ENCODE measurements at places on chromosomes 3 and 15. TPM values are rescaled to one million over a fixed set of nuclear protein-coding genes. Genes with fewer than 3 reads are reported as not detected.
A peak's percentile ranks its signal among the peaks of the same experiment; 100 is the strongest.

DNA sequence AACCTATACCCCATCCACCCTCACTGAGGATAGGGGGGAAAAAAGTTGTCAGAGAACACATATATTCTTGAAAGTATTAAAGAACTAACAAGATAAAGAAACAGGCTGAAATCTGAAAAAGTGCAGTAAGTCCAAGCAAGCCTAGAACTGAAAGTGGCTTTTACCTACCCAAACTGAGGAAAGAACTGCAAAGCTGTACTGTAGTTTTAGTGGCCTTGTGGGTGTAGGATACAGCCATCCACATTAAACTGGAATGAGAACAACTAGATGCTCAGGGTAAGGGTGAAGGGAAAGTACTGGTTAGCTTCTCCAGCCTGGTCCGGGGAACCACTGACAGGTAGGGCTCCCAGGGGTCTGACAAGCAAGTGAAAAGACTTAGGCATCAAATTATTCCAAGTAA is 10.1 kb downstream of the UBP1 start:
- DNase-seq = no peak

DNA sequence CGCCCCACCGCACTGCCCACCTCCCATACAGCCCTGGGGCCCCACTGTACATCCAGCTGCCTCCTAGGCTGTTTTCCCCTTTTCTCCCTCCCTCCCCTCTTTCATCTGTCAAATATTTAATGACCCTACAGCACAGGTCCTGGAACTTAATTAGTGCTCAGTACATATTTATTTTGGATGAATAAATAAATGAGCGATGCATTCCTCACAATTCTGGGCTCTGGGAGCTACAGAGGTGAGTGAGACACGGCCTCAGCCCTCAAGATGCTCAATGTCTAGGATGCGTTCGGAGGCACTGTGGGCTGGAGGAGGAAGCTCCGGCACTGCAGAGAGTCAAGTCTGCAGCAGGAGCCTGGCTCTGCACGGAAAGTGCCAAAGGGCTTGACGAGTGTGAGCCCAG is 175.0 kb downstream of the FAM43A start:
- DNase-seq = no peak

- peak; percentile 40 for DNase-seq
Observed at GRCh38 chr3:187263270-187263669, 28.3 kb downstream of the MASP1 start.

DNA sequence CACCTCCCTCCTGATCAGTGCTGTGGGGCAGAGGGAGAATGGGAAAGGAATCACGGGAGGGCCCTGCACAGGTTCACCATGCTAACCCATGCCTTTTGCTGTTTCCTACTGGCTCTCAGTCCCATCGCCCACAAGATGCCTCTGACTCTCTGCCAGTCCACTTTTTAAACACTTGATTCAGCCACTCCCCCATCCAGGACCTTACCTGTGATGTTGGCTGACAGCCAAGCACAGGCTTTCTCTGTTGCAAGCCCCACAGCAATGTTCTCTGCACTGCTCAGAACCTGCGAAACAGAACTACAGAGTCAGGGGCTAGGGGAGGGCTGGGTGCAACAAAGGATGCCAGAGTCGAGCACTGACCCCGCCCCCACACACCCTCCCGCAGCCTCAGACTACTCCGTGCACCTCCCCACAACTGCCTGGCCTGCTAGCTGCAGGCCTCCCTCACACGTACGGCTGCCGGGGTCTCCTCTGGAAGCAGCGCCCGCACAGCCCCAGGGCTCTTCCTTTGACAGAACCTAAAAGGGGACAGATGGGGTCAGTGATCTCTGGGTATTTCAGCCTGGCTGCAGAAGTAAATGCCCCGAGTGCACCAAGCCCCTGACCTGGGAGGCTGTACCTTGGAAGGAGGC is 9.1 kb downstream of the CDAN1 start:
- DNase-seq = no peak

DNA sequence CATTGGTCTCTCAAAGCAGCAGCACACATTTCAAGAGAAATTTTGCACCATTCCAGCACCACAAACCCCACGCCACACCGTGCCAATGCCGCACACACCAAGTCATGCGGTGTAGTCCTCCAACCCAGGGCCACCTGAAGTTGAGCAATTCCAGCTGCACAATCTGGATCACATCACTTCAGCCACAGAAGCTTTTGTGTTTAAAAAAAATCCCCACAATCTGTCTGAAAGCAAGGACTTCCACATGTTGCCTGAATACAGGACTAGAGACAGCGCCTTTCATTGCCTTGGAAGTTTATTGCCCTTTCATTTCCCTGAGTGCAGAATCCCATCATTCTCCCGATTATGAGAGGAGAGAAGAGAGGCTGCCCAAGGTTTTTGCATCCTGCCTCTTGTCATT is 175.6 kb upstream of the BCL6 start:
- peak; percentile 14 for DNase-seq

- DNase-seq = peak; percentile 80
Observed at GRCh38 chr3:73547427-73548248, 77.1 kb downstream of the PDZRN3 start.

- no peak for DNase-seq
Observed at GRCh38 chr15:76991048-76991447, 3.9 kb upstream of the PSTPIP1 start.

GRCh38 chr3:38552364-38552763 is 56.2 kb downstream of the EXOG start:
- no peak for DNase-seq

GRCh38 chr3:94028093-94028837 is at the start of gene STX19:
TSS of gene STX19 (minus strand) at chr3:94028597. CDS start at chr3:94015269, 13,328 bp downstream.
- DNase-seq = no peak

- no peak for DNase-seq
Observed at GRCh38 chr15:77013776-77014131, 18.8 kb downstream of the PSTPIP1 start.

DNA sequence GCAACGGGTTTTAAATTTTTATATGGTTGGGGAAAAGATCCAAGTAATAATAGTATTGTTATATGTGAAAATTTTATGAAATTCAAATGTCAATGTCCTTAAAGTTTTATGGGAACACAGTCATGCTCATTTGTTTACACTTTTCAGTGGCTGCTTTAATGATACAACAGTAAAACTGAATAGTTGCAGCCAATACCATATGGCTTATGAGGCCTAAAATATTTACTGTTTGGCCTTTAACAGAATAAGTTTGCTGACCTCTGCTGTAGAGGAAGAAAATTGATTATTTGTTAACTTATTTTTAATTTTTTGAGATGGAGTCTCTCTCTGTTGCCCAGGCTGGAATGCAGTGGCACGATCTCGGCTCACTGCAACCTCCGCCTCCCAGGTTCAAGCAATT is 44.7 kb downstream of the USP50 start:
- DNase-seq = no peak

GRCh38 chr3:12425850-12426579 is 58.3 kb upstream of the TSEN2 start:
- DNase-seq = no peak

- no peak for DNase-seq
Observed at GRCh38 chr3:53806182-53807116, 39.8 kb downstream of the CHDH start.

B3GNT5 gene
- total RNA-seq = 18.3 TPM

MYLK gene
- total RNA-seq = 1,524 TPM

FETUB gene
- not detected for total RNA-seq

WDR53 gene
- total RNA-seq = 5.7 TPM

ZNF774 gene
- total RNA-seq = 3.3 TPM

GATM gene
- total RNA-seq = 83.8 TPM

ZNF501 gene
- total RNA-seq = 14.3 TPM

RTP4 gene
- 2.5 TPM for total RNA-seq

ANKRD34C gene
- not detected for total RNA-seq

Data from urinary bladder (tissue), 4 donors.